ENCODE measurements at places on chromosomes 11 and 22.

GRCh38 chr22:44659140-44659539 is 42.9 kb upstream of the PRR5 start:
- DNase-seq, result no peak

DNA sequence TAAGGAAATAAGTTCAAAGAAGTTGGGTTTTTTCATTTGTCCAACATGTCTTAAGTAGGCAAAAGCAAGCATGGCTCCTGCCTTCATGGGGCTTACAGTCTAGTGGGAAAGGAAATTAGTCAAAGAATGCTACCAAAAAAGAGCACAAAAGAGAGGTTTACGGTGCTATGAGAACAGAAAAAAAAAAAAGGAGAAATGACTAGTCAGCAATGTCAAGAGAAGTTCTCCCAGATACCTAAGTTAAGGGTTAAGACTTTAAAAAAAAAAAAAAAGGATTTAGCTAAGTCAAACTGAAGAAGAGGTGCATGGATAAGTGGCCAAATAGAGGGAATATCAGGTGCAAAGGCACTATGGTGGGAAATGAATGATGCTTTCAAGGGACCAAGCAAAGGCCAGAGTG is 29.3 kb downstream of the SERGEF start:
- DNase-seq, result no peak

DNA sequence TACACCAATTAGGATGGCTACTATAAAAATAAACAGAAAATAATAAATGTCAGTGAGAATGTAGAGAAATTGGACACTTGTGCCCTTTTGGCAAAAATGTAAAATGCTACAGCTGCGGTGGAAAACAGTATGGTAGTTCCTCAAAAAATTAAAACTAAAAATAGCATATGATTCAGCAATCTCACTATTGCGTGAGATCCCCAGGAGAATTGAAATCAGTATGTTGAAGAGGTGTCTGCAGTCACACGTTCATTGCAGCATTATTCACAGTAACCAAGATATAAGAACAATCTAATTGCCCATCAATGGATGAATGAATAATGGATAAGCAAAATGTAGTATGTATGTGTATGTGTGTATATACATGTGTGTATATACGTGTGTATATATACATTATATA is 6.8 kb downstream of the OR52N2 start:
- no peak for DNase-seq

DNA sequence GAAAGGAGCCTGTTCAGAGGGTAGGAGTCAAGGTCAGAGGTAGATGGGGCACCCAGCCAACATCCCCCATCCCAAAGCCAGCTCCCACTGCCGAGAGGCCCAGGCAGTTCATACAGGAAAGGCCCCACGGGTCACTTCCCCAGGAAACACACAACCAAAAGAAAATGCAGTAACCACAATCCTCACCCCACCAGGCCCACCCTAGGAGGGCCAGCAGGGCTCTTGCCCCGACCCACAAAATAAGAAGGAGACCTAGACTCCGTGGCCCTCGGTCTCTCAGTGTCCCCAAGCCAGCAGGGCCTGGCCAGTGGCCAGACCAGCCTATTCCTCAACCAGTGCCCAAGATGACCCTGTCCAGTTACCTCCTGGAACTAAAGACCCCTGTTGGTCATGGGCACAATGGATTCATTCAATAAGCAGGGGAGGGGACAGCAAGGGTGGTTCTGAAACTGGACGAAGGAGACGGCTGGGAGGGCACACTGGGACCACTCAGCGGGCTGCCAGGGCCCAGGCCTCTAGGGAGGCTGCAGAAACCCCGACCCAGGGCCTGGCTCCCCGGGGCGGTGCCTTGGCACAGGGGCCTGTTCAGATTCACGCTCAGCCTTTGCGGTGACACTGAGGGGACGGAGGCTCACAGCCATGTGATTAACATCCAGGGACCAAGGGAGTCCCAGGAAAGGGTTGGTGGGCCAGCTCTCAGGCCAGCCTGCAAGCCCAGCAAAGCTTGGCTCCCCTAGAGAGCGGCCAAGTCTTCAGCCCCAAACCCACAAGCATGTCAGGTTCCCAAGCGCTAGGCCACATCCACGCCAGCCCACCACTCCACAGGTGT is 5.5 kb downstream of the RAB3IL1 start:
- DNase-seq, result no peak

DNA sequence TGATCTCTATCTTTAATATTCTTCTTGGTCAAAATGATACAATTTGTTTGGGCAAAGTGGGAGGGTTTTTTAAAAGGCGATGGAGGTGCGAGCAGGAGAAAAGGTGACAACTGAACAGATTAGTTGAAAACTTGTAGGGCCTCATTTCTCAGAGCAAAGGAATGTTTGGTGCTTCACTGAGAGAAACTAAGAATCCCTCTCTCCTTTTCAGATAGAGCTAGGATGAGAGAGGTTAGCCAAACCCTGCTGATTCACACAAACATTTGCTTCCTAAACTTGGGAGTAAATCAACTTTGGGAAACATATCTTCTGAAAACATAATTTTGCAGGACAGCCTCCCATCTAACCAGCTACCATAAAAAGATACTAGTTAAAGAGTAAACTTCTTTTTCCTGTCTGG is 57.0 kb downstream of the PHF21A start:
- no peak for DNase-seq

GRCh38 chr11:80320765-80321164 is 879.9 kb upstream of the TENM4 start:
- DNase-seq, result no peak

DNA sequence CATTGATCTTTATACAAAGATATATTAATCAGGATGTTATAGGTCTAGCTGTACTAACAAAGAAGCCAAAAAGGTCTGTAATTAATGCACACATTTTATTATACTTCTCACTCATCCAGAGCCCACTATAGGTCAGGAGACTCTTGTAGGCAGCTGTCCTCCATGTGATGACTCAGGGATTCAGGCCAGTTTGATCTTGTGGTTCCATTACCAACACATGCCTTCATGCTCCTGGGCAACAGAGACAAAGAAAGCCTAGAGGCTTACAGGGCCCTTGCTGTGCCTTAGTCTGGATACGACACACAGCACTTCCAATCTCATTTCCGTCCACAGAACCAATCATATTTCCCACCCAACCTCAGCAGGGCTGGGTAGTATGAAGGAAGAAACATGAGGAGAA is 150.3 kb upstream of the NCAM1 start:
- DNase-seq, result no peak

DNA sequence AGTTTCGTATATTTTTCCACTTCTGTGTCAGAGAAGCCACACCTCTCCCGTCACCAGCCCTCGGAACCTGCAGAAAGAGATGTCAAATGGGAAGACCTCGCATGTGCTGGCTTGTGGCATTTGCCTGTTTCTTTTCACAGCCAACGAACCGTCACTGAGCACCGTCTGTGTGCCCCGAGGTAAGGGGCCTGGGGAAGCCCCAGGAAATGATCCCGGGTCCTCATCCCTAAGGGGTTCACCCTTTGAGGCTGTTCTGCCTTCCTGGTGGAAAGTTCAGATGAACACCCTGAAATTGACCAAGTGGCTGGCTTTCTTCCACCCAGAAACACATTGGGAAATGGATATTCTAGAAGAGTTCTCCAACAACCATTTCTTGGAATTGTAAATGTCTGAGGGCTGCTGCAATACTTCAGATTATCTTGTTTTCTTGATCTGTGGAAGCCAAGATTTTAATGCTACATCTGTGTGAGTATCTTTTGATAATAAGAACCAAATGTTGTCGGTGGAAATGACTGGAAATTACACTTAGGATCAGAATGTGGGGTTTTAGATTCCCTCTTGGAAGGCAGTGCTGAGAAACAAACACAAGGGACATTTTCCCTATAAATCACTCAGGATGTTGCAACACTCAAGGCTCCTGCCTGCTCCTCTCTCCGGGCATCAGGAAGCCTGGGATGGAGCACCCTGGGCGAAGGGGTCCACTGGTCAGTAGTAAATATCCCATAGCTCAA is 37.6 kb downstream of the RIBC2 start:
- no peak for DNase-seq

DNA sequence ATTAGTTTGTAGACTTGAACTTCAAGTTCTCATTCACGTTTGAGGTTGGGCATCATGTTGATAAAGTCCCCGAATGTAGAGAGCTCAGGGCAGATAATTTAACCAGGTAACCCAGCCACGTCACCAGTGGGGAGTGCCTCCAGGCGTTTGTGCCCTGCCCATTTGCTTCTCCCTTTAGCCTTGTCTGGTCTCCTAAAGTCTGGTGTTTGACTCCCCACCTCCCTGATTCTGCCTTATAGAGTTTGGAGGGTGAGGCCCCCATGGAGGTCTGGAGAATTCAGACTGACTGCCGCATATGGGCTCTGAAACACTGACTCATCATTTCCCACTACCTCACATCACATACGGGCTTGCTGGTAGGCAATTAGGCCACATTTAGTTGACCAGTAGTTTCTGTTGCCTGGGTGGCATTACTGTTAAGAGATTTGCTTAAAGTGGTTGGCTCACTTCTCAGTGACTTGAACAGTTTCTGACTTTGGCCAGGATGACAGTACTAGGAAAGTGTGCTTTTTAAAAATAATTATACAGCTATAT is 99.3 kb upstream of the GAL start:
- no peak for DNase-seq

GRCh38 chr11:118851970-118852369 is 31.7 kb upstream of the CXCR5 start:
- no peak for DNase-seq

DNA sequence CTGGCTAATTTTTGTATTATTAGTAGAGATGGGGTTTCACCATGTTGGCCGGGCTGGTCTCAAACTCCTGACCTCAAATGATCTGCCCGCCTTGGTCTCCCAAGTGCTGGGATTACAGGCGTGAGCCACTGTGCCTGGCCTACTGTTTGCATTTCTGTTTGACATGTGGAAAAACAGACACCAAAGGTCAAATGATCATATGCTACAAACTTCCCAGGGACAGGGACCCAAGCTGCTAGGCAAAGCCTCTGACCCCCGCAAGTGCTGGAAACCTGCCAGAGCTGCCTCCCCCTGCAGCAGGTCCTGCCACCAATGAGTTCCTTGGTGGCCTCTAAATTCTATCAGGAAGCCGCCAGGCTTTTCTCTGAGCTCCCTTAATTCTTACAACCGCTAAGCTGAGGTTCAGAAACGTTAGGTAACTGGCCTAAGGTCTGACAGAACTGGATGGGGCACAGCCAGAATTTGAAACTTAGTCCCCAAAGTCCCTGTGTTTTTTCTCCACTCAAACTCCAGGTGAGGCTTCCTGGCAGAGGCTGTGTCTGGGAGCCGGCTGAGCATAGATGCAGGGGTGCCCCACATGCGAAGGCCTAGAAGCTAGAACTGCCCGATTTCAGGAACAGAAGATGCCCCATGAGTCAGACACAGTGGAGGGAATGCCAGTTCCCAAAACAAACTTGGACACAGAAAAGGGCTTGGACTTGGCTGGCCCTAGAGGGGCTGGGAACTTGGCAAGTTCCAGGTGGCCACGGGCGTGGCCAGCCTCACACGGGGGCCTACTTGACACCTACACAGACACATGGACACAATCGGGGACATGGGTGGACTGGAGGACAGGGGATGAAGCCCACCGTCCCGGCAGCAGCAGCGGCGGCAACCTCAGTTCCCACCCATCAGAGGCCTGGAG is 7.4 kb downstream of the CSNK1E start:
- no peak for DNase-seq

GRCh38 chr11:114052160-114052559 is 7.4 kb upstream of the ZBTB16 start:
- no peak for DNase-seq

DNA sequence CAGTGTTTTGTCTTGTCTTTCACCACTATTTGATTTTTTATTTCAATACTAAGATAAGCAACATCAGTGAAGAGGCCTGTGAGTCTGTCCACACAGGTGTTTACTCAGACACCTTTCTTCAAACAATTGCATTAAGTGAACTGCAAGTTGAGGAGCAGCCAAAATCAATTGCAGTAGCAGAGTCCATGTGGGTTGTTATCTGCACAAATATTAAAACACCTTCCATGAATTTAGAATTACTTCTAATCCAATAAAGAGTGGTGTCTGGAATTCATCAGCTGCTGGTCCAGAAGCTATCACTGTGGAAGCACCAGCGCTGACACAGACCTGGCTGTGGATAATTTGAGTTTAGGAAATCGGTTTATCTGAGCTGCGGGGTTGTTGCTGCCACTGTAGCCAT is 83.5 kb upstream of the FAT3 start:
- DNase-seq, result no peak

GRCh38 chr11:1780700-1781592 is 17.2 kb upstream of the CTSD start:
- DNase-seq, result no peak

- DNase-seq, result no peak
Measured at GRCh38 chr11:19398772-19399527, 158.2 kb upstream of the E2F8 start.

- no peak for DNase-seq
Measured at GRCh38 chr22:35217527-35217926, 39.8 kb upstream of the HMGXB4 start.

DNA sequence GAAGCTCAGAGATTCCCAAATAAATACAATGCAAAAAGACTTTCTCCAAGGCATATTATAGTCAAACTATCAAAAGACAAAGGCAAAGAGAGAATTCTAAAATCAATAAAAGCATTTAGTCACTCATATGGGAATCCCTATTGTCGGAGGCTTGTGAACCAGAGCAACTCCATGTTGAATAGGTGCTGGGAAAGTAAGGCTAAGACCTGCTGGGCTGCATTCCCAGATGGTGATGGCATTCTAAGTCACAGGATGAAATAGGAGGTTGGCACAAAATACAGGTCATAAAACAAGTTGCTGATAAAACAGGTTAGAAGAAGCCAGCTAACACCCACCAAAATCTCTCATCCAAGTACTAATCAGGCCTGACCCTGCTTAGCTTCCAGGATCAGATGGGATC is 84.5 kb downstream of the JRKL start:
- DNase-seq, result no peak

DNA sequence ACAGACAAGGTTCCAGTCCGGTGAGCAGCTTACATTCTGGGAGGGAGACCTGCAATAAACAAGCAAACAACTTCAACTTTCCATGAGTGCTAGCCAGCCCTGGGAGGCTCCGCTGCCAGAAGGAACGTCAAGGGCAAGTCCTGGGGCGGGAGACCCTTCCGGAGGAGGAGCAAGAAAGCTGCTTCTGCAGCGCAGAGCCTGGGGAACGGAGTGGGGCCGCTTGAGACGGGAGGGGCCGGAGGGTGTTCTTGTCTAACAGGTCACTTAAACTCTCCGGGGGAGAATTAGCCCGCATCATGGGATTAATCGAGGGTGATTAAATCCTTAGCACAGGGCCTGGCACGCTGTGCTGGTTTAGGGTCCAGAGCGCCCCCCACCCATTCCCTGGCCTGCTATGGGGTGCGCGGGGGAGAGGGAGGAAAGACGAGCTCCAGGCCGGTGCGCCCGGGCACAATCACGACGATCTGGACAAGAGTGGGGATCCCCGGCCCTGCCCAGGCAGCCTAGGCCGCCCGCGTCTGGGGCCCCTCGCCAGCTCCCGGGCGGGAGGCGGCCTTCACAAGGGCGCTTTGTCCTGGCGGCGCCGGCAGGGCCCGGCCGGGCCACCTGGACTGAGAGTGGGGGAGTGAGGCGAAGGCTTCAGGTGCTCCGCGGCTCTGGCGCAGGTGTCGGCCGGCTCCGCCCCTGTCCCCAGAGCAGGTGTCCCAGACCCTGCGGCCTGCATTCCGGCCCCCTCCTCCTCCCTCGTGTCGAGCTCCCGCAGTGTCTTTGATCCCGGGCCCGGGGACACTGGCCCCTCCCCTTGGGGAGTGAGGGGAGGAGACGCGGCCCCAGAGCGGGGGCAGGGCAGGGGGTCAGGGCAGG is 663 bp upstream of the LARGE2 start:
- DNase-seq, result no peak

Data from stimulated activated CD8-positive, alpha-beta memory T cell treated with anti-CD3 and anti-CD28 coated beads, Interleukin-4, amount 100 ng/mL, for 4 hours (primary cell).